ENCODE measurements at places on chromosomes 3 and 15.

GRCh38 chr3:144128108-144128892 lies 156.7 kb downstream of the DIPK2A start:
- no peak for DNase-seq

- DNase-seq, result no peak
Measured at GRCh38 chr3:157356541-157356940, 80.1 kb upstream of the PTX3 start.

DNA sequence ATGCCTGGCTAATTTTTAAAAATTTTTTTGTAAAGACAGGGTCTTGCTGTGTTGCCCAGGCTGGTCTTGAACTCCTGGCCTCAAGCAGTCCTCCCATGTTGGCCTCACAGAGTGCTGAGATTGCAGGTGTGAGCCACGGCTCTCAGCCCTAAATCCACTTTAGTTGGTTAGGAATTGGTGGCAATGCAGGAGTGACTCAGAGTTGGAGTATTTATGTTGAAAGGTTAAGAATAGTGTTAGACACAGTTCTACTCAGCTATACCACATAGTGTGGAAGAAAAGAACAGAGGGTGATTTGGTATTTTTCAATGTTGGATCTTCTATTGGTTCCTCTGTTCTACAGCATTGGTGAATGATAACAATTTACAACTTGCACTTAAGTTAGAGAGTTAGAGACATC lies 7.6 kb downstream of the ZNF639 start:
- no peak for DNase-seq

DNA sequence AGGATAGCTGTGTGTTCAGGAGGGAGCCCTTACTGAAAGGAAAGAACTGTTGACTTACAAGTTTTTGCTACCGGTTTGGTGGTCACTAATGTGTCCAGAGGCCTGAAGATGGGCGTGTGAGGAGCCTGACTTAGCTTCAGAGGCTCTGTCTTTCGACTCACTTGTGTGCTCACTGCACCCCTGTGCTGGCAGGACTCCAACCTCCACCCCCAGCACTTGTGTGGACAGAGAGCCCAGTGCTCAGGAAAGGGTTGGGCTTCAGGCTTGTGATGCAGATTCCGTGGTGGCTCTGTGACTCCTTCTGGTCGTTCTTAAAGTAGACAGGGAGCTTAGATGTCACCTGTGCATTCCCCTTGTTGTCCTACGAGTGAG lies 100.9 kb downstream of the PGPEP1L start:
- no peak for DNase-seq

DNA sequence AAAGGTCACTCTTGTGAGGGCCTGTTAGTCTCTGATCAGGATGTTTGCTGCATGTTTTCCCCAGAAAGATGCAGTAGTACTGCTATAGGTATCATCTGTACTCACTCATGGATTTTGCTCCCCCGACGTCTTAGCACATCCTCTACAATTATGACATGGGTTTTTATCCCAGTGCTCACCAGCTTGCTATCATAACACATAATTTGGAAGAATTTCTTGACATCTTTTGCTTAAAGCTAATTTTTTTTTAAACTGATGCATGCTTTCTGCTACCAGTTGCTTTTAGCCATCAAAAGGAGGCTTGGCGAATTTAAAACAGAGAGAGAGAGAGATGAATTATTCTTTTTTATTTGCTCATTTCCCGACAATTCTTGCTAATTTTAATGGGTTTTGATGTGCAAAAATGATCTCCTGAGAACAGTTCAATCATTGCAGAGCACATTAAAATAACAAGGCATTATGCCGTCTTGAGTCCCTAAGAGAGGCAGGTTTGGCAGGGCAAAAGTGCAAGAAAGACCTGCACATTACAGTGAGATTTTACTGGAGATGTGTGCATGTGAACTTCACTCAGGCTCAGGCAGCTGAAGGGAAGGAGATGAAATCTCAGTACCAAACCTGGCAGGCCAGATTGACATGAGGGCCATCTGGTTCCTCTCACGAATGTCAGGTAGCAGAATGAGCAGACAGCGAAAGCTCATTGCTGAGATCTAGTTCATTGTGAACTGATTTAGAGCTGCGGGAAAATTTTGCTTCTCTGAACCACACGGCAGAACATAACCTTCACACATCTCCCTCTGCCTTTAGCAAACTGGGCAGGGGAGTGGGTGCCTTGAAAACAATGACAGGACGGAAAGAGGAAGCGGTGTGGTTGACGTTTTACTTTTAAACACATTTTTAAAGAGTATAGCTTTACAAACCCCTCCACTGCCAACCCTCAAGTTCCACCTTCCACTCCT lies 25.9 kb upstream of the GOLGA8B start:
- no peak for DNase-seq

Measured in NCI-H2029 (cell line).